ENCODE measurements at places on chromosomes 13 and 19.
A peak's percentile ranks its signal among the peaks of the same experiment; 100 is the strongest.

GRCh38 chr13:95239283-95239682 lies 62.0 kb downstream of the ABCC4 start:
- DNase-seq, result no peak

DNA sequence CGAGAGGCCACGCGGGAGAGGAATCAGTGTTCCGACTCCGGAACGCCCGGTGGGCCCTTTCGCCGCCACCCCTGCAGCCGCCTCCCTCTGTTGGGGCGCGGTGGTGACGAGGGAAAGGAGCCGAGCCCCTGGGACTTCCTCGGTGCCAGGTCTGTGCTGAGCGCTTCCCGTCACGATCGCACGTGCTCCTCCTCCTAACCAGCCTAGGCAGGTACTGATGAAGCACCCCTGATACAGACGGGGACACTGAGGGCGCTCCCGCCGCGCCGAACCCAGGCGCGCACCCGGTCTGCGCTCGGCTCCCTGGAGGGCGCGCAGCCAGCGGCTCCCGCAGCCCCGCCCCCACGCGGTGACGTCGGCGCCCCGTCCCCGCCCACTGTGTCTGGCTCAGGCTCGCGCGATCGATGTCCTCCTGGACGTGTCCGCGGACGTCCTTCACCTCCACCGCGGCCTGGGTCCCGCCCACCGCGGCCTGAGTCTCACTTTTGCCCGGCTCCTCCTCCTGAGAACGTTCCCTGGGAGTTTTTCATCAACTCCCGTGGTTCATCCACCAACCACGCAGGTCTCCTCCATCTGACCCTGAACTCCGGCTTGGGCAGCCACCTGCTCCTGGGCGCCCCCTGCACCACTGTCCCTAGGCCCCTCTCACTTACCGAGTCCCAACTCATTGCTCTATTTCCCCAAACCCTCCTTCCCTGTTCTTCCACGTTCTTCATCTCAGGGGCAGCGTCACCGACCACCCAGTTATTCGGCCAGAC lies 2.6 kb upstream of the KLK15 start:
- peak; percentile 41 for DNase-seq

GRCh38 chr19:6225232-6225865 lies 54.4 kb downstream of the MLLT1 start:
- no peak for DNase-seq

DNA sequence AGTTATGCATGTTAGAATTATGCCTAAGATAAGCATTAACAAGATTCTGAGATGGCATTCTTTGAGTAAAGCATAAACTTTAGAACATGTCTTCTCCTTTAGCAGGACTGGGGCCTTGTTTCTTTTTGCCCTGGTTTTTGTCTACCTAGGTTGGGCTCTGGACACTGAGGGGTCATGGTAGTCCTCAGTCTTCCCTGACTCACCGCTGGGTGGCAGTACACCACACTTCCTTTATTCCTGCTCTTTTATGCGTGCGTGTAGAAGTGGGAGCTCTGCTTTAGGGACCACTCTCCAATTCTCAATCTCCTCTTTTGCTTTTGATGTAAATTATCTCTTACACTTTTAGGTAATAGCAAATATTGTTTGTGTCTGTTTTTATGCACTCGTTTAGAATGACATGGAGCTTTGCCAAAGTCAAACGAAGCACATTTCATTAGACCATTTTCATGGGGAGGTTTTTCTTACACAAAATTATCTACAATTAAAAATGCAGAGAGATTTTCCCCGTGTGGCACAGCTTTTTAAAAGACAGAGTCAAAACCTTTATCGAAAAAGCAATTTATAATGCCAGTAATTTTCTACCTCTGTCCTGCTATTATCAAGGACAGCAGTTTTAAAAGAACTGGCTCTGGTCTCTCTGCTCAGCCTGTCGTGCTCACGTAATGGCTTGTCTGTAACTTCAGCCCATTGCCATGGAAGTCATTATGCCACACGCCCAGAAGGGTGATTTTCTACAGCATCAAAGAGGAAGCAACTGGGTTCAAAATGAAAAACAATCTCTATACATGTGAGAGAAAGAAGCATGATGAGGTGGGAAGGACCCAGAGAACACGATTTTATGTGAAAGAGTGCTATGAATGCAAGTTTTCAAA lies 413.9 kb downstream of the COG6 start:
- peak; percentile 39 for DNase-seq

DNA sequence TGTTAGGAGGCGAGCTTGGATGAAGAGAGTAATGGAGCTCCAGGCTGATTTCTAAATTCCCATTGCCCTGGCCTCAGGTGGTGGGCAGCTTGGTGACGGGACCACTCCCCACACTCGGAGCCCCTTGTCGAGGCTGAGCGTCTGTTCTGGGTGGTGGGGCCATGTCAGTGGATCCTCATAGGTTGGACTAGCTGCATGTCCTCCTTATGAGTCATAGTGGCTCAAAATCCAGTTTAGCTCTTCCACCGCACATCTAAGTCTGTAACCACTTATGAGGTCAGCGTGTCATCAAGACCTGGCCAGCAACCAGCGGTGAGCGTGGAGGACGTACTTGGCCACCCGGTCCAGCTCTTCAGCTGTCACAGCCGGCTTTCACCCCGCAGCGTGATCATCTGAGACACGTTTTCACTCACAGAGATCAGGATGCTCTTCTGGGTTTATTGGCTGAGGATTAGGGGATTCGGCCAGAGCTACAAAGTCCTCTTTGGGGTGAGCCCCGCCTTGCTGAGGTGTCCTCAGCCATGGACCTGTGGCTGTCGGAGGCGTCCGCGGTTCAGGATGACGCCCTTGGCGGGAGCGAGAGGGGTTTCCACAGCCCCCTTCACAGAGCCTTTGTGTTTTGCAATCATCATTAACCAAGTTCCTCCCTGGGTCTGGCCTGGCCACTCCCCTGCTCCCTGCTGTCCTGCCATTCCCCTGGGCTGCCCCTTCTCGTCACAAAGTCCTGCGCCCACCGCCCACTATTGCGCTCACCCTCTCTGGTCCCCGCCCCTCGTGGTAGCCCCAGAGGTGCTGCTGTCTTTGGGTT lies 41.9 kb downstream of the ADPRHL1 start:
- DNase-seq, result peak; percentile 90
